Ureter (tissue), 1 donor: ENCODE measurements at places on chromosomes 11 and 22. TPM values are rescaled to one million over a fixed set of nuclear protein-coding genes. Genes with fewer than 3 reads are reported as not detected.
A peak's percentile ranks its signal among the peaks of the same experiment; 100 is the strongest.

DNA sequence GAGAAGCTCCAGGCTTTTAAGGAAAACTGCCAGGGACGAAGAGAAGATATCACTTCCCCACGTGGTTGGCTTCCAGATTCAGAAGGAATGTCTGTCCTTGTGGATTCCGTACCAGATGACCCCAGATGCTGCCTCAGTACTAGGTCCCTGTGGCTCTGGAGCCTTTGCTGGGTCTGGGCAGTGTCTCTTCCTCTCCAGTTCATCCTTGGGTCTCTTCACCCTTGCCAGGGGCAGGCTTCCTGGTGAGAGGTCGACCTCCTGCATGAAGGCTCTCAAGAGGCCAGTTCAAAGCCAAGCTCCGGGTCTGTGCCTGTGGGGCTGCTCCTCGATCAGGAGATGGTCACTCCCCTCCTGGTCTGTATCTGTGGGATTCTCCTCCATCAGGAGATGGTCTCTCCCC is 74.7 kb upstream of the B3GAT1 start:
- peak; percentile 33 for DNase-seq

GRCh38 chr22:32920032-32920628 is 118.6 kb downstream of the TIMP3 start:
- peak; percentile 70 for DNase-seq

DNA sequence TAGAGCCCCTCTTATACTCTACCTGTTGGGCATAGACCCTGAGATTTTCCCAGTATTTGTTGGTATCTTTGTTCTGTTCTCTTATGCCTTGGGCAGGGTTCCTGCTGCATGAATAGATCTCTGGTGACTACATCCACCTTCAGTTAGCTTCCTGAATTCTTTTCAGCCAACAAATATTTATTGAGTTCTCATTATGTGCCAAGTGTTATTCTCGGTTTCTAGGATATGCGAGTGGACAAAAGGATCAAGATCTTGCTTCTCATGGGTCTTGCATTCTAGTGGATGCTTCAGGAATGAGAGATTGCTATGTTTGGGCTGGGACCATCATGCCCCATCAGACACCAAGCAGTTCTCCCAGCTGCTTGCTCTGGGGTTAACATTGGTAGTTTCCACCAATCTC is 340.0 kb downstream of the METTL15 start:
- DNase-seq: no peak

GRCh38 chr11:37306563-37306962 is 708.5 kb upstream of the RAG2 start:
- DNase-seq: no peak

DNA sequence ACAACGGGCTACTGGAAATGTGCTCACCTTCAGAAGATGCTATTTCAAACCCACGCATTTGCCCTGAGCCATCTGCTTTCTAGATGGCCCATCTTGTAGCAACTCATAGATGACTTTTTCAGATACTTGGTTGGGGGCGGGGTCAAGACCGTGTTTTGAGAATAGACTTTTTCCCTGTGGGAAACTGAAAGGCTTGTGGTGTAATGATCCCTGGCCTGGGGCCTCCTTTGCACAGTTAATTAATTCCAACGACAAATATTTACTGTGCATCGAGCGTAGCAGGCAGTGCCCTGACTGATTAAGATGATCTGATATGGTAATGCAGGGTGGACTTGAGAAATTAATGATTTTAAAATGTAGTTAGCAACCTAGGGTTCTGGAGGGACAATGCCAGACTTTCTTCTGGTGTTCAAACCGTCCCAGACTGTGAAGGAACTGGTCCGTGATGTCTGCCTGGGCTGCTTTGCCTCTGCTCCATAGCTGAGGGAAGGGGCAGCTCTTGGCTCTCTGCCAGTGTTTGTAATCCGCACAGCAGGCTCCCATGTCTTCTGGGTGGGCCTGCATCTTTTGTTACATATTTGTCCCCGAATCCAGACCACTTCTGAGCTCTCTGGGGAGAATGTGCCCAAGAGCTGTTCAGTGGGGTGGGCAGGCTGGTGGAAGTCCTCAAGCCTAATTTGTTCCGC is 84.8 kb downstream of the ADAMTS15 start:
- DNase-seq: no peak

DNA sequence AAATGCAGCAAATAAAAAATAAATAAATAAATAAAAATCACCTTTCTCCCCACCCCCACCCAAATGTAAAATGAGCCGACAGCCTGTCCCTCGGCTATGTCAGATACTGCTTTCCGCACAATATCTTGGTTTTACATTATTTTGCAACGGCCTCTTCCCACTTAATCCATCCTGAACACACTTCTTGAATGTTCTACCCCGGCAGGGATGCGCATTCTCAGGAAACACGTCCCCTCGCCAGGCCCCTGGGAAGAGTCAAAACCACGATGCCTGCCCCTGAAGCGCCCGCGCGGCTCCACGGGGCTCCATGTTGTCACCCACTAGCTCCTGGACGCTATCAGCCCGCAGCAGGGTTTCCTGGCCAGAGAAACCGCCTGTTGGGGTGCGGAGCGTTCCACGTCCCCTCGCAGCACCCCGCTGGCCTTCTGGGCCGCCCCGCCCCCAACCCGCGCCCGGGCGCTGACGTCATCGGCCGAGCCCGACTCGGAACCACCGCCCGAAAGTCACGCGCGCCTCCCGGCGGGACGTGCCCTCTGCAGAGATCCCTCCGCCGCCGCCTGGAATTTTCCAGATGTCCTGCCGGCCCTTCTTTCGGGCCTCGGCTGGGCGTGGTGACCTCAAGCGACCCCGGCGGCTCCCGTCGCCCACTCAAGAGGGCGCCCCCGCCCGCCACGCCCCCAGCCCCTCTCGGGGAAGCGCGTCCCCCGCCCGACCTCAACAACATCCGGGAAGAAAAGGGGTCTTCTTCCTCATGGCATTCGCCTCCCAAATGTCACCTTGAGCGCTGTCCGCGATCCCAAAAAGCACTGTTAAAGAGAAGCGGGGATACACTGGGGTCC is 585 bp upstream of the NEAT1 start:
- peak; percentile 99 for DNase-seq

- DNase-seq: no peak
These were observed 9.0 kb downstream of the INCENP start for GRCh38 chr11:62132689-62133293.

GRCh38 chr11:84855508-84856245 is 771.5 kb downstream of the DLG2 start:
- DNase-seq: no peak

DNA sequence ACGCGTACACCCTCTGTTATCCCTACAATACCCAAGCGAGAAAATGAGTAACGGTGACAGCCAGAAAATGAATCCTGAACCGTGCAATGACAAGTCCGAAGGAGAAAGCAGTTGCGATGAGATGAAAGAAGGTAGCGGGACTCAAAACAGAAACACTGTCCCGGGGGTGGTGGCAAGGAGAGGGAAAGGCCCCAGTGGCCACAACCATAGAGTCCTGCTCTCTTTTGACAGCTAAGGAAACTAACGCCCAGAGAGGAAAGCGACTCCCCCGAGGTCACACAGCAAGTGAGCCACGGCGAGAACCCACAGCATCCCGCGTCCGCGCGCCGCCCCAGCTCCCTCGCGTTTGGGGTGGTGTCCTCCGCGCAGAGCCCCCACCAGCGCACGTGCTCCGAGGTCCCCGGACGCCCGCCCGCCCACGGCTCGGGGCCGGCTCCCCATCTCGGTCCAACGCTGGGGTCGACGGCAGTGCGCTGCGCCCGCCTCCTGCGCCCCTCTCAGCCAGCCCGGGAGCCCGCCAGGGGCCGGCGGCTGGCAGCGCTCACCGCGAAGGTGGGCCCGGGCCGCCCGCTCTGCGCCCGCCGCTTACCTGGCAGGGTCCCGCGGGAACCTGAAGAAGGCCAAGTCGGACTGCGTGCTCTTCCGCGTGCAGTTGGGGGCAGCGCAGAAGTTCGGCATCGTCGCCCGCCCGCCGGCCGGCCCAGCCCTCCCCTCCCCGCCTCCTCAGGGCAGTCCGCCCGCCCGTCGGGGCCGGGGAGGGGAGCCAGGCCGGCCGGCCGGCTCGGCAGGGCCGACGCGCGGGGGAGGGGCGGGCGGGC is 564 bp downstream of the THAP12 start:
- DNase-seq: peak; percentile 50

- DNase-seq: no peak
These were observed 12.3 kb downstream of the TBX1 start for GRCh38 chr22:19772673-19773469.

GRCh38 chr11:92322225-92322624 is 97.6 kb downstream of the FAT3 start:
- DNase-seq: no peak

GRCh38 chr11:4511282-4512245 is 29.1 kb downstream of the OR52K1 start:
- DNase-seq: no peak

DNA sequence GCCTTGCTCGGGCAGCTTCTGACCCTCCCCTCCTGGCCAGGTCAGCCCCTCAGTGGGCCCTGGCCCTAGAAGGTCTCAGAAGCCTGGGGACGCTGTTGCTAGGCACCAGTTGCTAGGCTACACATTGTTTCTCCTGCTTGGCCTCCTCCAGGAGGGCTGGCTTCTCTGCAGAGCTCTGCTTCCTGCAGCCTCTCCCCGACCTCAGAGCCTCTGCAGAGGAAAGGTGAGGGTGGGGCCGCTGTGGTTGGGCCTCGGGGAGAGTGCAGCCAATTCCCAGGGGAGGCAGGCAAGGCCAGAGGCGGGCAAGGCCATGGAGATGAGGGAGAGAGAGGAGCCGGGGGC is 27.6 kb upstream of the LRRC10B start:
- peak; percentile 72 for DNase-seq

GRCh38 chr11:32267679-32268187 is 167.6 kb downstream of the WT1 start:
- no peak for DNase-seq

The MRGPRF gene
- 75.2 TPM for total RNA-seq

The TRIM6 gene
- total RNA-seq: 13.5 TPM

The GALNT18 gene
- 13.3 TPM for total RNA-seq

The OR8J3 gene
- not detected for total RNA-seq

The GGT5 gene
- 58.2 TPM for total RNA-seq

The CBY1 gene
- total RNA-seq: 47.0 TPM
